ENCODE measurements at places on chromosomes 12 and 14.

- no peak for DNase-seq
These were observed 715 bp upstream of the RAP1B start for GRCh38 chr12:68609998-68610369.

GRCh38 chr12:91778091-91778832 lies 367.4 kb downstream of the BTG1 start:
- no peak for DNase-seq

- DNase-seq, result no peak
These were observed 17.9 kb downstream of the WASHC3 start for GRCh38 chr12:102043928-102044327.

DNA sequence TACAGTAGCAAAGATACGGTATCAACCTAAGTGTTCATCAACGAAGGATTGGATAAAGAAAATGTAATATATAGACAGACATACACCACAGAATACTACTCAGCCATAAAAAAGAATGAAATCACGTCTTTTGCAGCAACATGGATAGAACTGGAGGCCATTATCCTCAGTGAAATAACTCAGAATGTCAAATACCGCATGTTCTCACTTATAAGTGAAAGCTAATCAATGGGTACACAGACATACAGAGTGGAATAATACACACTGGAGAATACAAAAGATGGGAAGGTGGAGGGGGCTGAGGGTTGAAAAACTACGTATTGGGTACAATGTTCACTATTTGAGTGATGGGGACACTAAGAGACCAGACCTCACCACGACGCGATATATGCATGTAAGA lies 1.1 kb downstream of the RACGAP1 start:
- DNase-seq, result no peak

- DNase-seq, result no peak
These were observed 184.0 kb downstream of the AACS start for GRCh38 chr12:125249066-125249824.

DNA sequence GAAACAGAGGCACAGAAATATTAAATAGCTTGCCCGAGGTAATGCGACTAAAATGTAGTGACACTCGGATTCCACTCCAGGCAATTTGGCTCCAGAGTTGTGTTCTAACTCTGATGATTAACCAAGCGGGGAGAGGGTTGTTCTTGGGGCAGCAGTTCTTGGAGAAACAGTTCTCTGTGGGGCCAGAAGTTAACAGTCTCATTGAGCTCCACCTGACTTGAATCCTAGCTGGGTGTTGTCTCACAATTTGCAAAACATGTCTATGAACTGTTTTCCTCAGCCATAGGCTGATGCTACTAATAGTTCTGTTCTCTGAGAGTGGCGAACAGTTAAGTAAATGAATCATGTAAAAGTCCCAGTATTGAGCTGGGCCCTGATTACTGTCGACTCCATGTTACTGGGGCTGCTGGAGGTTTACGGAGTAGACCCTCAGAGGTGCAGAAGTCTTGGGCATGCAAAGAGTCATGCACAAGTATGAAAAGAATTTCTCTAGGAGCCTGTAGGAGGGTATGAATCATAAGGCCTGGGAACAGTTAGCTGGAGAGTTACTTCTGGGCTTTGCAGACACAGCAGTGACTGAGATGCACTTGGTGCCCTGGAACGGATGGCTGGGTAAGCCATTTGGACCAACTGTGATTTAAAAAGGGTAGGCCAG lies 15.4 kb upstream of the NIN start:
- DNase-seq, result no peak
